ENCODE measurements at places on chromosomes 3 and 15.

DNA sequence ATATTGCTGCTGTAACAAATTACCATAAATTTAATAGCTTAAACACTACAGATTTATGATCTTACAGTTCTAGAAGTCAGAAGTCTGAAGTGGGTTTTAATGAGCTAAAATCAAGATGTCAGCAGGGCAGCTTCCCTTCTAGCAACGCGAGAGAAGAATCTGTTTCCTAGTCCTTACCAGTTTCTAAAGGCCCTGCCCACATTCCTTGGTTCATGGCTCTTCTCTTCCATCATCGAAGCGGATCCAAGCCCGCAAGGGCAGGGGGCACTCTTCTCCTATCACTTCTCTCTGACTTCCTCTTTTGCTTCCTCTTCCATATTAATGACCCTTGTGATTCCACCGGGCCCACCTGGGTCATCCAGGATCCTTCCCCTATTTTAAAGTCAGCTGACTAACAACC lies 16.1 kb downstream of the MINDY4B start:
- no peak for DNase-seq

GRCh38 chr3:73622091-73622805 lies 2.5 kb downstream of the PDZRN3 start:
- DNase-seq, result peak; percentile 10

GRCh38 chr3:39344746-39345344 lies 15.3 kb downstream of the CCR8 start:
- no peak for DNase-seq

DNA sequence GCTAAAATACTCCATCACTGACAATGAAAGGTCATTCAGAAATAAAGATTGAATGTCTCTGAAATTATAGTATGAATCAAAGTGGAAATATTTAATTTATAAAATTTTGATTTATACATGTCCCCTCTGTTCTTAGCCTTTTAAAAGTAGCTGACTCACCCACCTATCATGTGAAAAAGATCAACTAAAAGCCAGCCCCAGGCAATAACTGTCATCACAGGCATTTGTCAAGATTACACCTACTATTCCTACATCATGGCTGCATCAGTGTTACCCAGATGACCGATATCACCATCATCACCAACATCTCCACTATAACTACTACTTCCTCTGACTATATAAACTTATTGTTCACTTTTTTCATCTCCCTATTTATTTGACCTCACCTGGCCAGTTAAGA lies 14.3 kb upstream of the PIK3R4 start:
- no peak for DNase-seq

DNA sequence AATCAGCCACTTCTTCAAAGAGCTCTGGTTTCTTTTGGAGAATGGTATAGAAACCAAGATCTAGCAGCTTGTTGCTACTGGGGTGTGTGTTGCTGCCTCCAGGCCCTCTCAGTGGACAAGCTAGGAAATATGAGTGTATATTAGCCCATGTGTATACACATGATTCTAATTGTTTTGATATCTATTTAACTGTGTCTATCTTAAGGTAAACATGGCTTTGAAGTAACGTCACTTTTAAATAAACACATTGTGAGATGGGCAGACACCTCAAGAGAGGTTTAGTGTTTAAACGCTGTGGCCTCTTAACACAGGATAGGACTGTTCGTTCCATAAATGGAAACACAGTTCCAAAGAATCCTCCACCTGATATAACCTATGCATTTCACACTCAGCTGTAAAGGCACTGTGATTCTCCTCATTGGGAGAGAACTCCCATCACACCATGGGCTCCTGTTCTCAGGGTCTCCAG lies 87.0 kb downstream of the GMPS start:
- DNase-seq, result peak; percentile 17

GRCh38 chr3:151798466-151798865 lies 15.4 kb upstream of the AADAC start:
- DNase-seq, result no peak

- no peak for DNase-seq
Measured at GRCh38 chr15:83192742-83193141, 14.9 kb downstream of the HDGFL3 start.

GRCh38 chr3:61610316-61610715 lies 48.9 kb downstream of the PTPRG start:
- DNase-seq, result no peak

DNA sequence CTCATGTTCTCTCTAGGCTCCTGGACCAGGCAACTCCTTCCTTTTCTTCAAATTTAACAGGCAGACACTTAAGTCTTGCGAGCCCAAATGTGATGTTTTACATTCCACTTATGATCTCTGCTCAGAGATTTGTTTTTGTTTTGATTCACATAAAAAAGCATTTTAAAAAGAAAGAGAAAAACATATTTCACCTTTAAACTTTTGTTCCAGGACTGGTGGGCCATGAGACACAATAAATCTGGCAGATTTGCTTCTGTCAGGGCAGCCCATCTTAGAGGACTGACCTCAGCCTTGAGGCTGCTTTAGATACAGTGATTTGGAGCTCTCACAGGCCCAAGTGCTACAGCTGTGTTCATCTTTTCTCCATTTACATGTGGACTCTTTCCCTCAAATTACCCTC lies 52.0 kb downstream of the CMSS1 start:
- no peak for DNase-seq

DNA sequence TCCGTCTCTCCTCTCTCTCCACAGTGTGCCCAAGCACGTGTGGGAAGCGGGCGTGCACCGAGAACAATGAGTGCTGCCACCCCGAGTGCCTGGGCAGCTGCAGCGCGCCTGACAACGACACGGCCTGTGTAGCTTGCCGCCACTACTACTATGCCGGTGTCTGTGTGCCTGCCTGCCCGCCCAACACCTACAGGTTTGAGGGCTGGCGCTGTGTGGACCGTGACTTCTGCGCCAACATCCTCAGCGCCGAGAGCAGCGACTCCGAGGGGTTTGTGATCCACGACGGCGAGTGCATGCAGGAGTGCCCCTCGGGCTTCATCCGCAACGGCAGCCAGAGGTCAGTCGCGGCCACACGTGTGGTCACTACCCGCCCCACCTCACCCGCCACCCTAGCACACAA lies 116.3 kb downstream of the PGPEP1L start:
- DNase-seq, result no peak

GRCh38 chr15:66772604-66773128 lies 70.6 kb downstream of the SMAD6 start:
- no peak for DNase-seq

DNA sequence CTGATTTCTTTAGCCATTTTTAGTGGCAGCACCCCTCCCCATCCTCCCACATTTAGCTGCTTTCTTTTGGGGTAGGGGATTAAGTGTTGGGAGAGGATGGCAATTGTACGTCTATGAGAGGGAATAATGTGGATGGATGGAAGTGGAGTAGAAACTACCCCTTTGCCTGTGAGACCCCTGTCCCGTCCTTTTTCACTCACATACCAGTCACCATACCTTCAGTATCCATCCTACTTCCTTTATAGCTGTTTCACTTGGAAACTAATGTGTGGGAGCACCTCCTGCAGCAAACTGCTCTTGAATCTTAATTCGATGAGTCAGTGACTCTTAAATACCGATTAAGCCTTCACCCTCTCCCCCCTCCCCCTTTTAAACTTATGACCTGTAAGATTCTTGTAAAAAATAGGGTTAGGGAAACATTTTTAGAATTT lies 730 bp downstream of the SPRED1 start:
- DNase-seq, result no peak

DNA sequence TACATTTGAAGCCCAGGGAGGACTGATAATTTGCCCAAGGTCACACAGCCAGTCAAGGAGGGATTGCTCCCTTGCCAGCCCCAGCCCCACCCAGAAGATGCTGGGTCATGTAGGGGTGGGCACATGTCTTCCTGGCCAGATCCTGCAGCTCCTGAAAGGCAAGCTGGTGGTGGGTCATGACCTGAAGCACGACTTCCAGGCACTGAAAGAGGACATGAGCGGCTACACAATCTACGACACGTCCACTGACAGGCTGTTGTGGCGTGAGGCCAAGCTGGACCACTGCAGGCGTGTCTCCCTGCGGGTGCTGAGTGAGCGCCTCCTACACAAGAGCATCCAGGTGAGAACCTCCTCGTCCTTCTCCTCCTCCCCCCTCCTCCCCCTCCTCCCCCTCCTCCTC lies 13.2 kb downstream of the ISG20 start:
- DNase-seq, result no peak

- no peak for DNase-seq
Measured at GRCh38 chr3:56094170-56094569, 374.1 kb downstream of the ERC2 start.

- no peak for DNase-seq
Measured at GRCh38 chr3:181253796-181254195, 264.3 kb upstream of the DNAJC19 start.

DNA sequence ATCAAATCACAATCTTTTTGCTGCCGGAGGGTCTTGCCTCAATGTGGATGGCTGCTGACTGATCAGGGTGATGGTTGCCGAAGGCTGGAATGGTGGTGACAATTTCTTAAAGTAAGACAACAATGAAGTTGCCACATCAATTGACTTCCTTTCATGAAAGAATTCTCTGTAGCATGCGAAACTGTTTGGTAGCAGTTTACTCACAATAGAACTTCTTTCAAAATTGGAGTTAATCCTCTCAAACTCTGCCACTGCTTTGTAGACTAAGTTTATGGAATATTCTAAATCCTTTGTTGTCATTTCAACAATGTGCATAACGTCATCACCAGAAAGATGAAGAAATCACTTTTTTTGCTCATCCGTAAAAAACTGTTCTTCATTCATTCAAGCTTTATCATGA lies 65.8 kb downstream of the B3GNT5 start:
- DNase-seq, result no peak

- DNase-seq, result peak; percentile 68
Measured at GRCh38 chr3:132659365-132660051, at the start of gene ACAD11. Gene ACAD11 (minus strand): TSS chr3:132659809. CDS start chr3:132659751, 58 bp downstream.

DNA sequence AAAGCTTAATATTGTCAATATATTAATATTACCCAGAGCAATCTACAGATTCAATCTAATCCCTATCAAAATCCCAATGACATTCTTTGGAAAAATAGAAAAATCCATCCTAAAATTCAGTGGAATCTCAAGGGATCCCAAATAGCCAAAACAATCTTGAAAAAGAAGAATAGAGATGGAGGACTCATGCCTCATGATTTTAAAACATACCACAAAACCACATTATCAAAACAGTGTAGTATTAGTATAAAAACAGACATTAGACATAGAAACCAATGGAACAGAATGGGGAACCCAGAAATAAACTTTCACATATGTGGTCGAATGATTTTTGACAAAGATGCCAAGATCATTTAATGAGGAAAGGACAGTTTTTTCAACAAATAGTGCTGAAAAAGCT lies 14.6 kb downstream of the NEK4 start:
- DNase-seq, result no peak

DNA sequence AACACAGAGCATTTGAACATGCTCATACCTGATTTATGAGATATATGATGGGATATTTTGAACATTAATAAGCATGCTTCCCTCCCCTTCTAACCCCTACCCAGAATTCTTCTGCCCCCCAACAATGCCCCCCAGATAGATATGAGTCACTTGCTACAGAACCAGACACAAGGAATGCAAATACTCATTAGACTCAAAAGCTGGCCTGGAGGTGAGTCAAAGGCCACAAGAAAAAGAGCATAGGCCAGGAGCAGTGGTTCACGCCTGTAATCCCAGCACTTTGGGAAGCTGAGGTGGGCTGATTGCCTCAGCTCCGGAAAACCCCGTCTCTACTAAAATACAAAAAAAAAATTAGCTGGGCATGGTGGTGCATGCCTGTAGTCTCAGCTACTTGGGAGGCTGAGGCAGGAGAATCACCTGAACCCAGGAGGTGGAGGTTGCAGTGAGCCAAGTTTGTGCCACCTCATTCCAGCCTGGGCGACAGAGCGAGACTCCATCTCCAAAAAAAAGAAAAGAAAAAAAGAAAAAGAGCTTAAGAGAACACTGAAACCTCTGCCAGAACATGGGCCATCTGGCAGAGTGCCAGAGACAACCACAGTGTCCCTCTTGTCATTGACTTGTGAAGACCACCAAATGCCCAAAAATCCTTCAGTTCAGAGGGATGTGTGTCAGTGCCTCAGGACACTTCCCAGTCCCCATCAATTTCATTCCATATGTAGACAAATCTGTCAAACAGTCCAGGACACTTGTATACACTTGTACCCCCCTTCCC lies 3.9 kb upstream of the SH3GL3 start:
- DNase-seq, result no peak

All from NCI-H774 (cell line).